ENCODE measurements at places on chromosomes 4 and X. TPM values are rescaled to one million over a fixed set of nuclear protein-coding genes. Genes with fewer than 3 reads are reported as not detected.

The UGT2A1 gene
- total RNA-seq: not detected

GRCh38 chr4:16503421-16504100 is 277.3 kb upstream of the TAPT1 start:
- H3K4me1 ChIP-seq: no peaks in the 10 kb centered on the region
- no peaks in the 10 kb centered on the region for H3K27me3 ChIP-seq
- H3K36me3 ChIP-seq: no peaks in the 10 kb centered on the region

DNA sequence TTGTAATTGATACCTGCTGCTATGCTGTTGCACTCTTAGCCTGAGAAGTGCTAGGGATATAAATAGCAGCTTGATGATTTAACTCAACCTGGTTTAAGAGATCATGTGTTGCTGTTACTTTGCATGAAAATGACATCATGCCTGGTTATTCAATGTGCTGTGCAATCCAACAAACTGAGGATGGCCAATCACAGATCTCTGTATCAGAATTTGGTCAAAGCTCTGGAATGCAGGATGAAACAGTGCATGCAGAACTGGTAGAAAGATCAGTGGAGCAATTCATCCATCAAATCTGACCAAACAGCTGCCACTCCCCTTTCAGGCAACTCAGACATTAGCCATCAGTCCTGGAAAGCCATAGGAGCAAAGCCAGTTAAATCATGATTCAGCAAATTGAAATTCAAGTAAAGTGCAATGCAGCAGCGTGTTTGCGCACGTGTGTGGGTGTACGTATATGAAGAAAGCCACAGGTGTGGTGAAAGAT is 160.3 kb upstream of the RASGEF1B start:
- H3K4me1 ChIP-seq: no peaks in the 10 kb centered on the region
- H3K27me3 ChIP-seq: no peaks in the 10 kb centered on the region
- no peak overlapping the region for H3K27ac ChIP-seq
- H3K36me3 ChIP-seq: no peaks in the 10 kb centered on the region

- no peaks in the 10 kb centered on the region for H3K36me3 ChIP-seq
- H3K4me1 ChIP-seq: no peaks in the 10 kb centered on the region
- H3K27ac ChIP-seq: peak overlapping the region; percentile 48
- H3K4me3 ChIP-seq: no peak overlapping the region
Measured at GRCh38 chrX:152866386-152866785, 31.5 kb upstream of the ZNF185 start.

GRCh38 chr4:182194091-182194824 is 48.9 kb upstream of the TENM3 start:
- H3K27ac ChIP-seq: no peak overlapping the region
- H3K4me3 ChIP-seq: no peak overlapping the region
- no peaks in the 10 kb centered on the region for H3K4me1 ChIP-seq
- no peak for DNase-seq
